ENCODE measurements at places on chromosomes 11 and 22. TPM values are rescaled to one million over a fixed set of nuclear protein-coding genes. Genes with fewer than 3 reads are reported as not detected.
A peak's percentile ranks its signal among the peaks of the same experiment; 100 is the strongest.

The DENND6B gene
- total RNA-seq = 5.3 TPM

The MTFP1 gene
- 93.8 TPM for total RNA-seq

The BATF2 gene
- total RNA-seq = not detected

The MRPL49 gene
- total RNA-seq = 48.7 TPM

The F2 gene
- not detected for total RNA-seq

The FAM83F gene
- total RNA-seq = 1.5 TPM

The OOSP1 gene
- total RNA-seq = not detected

The TCP11L1 gene
- total RNA-seq = 11.0 TPM

The ATM gene
- 77.5 TPM for total RNA-seq

GRCh38 chr22:47151064-47151463, 388.6 kb downstream of the TBC1D22A start:
- DNase-seq = no peak

DNA sequence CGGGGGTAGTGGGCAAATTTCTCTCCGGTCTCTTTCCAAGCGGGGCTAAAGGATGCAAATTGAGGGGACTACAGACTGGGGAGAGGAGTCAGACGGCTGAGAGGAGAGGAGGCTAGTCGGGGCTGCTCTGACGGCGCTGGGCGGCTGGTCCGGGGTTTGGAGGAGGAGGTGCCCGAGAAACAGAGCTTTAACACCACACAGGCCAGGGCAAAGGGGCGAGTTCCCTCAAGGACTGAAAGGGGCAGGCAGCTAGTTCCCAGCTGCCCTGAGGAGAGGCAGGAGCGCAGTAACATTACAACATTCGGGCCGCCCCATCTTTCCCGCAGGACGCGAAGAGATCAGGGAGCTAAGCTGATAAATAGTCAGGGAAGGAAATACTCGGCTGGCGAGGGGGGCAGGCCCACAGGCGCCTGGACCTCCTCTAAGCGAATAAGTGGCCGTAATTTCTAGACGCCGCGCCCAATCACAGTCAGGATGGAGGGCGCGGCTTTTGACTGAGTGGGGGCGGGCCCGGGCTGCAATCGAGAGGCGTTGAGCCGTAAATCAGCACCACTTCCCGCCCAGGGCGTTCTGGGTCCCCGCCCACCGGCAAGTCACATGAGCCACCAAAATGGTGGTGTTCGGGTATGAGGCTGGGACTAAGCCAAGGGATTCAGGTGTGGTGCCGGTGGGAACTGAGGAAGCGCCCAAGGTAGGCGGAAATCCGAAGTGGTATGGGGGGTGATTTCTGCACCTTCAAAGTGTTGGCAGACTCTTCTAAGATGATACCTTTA, at the start of gene TMEM126B:
Gene TMEM126B (plus strand): TSS at position 596 of the 773 bp plus-strand sequence. CDS start 15 bp downstream, at position 611.
- DNase-seq = peak; percentile 99

DNA sequence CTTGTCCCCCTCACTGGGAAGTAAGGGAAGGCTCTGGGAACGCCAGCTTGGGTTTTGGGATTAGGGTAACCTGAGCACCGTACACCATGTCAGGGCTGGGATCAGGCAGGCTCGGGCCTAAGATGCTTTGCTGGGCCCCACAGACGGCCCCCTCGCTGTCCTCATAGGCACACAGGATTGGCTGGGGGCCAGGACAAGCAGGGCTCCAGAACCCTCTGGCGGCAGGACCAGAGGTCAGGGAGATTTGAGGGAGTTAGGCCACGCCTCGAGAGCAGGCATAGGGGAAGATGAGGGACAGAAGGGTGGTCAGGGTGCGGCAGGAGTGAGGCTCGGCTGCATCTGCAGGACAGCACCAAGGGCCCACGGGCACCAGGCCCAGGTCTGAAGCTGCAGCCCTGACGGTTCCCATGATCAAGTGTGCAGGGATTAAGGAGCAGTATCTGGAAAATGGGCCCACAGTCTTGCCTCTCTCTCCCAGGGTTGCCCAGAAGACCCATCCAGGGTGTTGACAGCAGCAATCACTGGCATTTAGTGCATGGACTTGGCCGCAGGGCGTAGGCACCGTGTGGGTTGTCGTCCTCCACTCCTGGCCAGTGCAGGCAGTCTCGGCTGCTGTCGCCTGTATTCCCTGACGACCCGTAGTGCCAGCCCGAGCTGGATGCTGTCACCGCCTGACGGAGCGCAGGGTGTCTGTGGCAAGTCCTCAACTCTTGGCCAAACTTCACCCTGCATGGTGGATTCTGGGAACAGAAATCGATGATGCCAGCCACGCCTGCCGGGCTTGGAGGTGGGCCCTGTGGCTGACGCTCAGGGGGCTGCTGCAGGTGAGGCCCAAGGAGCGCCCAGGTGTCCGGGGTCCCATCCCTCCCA, 15.7 kb upstream of the GNB1L start:
- DNase-seq = peak; percentile 1

DNA sequence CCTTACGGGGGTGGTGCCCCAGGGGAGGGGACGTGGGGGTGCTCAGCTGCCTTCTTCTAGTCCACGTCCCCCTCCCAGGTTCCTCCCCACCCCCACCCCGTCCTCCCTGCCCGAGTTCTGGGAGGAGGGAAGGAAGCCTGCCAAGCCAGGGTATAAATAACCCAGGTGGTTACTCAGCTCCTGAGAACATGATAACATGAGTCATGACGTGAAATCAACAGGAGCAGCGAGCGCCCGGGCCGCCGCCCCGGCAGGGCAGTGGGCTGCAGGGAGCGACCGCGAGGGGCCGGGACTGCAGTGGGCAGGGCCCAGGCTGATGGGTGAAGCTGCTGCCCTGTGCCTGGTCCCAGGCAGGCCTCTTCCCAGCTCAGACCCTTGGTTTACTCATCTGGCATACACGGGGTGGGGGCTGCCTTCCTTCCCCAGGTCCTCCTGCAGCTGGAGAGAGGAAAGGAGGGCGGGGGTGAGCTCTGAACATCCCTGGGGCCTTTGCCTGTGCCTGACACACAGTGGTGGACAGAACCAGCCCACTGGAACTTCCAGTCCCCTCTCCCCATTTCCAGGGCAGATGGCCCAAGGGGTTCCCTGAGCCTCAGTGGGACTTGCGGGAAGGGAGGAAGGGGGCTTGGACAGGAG, 8.8 kb upstream of the PDGFB start:
- peak; percentile 67 for DNase-seq

- DNase-seq = no peak
Measured at GRCh38 chr11:33690290-33691065, 10.1 kb downstream of the C11orf91 start.

DNA sequence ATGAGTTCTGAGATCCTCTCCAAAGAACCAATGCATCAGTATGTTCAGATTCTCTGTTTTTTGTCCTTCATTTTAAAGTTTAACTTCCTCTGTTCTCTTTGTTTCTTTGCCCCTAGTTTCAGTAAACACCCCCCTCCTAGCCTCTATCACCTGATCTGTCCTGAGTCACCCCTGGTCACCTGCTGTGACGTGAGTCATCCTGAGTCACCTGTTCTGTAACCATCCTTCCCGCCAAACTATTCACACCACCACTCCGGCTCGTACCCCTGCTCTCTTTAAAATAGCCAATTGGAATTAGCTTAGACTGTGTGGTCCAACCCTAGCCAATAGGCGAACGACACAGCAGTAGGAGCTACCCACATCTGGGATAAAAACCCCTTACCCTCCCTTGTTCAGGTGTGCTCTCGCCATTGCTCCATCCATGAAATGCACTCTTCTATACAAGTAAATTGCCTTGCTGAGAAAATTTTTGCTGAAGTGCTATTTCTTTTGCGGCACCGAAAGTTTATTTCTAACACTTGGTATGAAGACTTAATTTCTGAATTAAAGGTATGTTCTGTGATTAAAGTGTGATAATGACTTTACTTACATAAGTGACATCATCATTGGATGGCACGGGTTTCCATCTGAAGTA, 318.4 kb downstream of the AASDHPPT start:
- no peak for DNase-seq

DNA sequence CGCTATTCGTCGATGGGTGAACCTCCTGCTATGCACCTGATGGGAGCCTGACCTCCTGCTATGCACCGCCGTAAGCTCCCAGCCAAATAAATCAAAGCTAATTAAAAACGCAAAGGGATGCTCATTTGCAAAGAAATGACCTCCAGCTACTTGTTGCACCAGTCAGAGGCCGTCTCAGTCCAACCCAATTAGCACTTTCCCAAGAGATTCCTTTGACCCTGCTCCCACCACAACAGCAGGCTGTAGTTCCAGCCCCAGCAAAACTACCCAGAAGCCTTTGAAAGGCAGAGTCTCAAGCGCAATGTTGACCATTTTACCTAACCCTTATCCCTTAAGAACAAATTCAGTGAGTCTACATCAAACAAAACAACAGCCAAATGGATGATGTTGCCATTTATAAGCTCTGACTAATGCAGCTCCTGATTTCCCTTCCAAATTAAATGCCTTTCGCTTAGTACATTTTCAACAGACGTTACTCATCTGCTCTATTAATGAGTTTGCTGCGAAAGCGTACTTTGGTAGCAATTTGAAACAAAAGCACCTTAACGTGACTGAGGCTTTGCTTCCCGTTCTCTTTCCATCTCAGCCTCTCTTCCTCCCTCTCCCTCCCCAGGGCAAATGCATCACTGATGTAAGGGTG, 17.2 kb upstream of the BSX start:
- DNase-seq = no peak

DNA sequence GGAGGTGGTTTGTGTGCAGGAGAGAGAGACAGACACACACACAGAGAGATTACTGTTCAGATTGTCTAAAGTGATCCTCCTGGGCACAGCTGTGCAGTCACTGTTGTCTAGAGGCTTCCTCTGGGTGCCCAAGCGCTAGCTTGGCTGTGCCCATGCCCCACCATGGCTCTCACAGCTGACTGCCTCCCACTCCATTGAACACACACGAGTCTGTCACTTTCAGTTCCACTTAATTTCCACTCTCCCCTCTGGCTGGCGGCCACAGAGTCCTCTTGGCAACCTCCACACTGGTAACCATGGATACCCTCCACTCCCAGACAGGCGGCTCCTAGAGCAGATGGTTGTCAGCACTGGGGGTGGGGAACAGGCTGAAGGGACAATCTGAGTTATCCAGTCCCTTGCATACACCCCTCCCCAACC, 29.1 kb downstream of the MAP6 start:
- DNase-seq = peak; percentile 5

DNA sequence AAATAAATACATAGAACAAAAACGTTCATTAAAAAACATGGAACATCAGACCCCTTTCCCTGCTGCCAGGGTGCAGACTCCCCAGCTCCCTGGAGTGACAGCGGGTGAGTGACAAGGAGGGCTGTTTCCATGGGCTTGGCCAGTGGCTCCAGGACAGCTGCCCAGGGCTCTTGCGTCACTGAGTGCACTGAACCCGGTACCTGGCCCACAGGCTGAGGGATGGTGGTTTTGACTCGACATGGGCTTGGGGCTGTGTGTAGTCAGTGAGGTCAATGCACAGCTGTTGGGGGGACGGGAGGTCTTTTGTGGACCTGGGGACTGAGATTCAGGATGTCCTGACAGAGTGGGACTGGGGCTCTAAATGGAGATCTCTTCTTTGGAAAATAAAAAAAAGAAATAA, 142.1 kb upstream of the B3GAT1 start:
- no peak for DNase-seq

DNA sequence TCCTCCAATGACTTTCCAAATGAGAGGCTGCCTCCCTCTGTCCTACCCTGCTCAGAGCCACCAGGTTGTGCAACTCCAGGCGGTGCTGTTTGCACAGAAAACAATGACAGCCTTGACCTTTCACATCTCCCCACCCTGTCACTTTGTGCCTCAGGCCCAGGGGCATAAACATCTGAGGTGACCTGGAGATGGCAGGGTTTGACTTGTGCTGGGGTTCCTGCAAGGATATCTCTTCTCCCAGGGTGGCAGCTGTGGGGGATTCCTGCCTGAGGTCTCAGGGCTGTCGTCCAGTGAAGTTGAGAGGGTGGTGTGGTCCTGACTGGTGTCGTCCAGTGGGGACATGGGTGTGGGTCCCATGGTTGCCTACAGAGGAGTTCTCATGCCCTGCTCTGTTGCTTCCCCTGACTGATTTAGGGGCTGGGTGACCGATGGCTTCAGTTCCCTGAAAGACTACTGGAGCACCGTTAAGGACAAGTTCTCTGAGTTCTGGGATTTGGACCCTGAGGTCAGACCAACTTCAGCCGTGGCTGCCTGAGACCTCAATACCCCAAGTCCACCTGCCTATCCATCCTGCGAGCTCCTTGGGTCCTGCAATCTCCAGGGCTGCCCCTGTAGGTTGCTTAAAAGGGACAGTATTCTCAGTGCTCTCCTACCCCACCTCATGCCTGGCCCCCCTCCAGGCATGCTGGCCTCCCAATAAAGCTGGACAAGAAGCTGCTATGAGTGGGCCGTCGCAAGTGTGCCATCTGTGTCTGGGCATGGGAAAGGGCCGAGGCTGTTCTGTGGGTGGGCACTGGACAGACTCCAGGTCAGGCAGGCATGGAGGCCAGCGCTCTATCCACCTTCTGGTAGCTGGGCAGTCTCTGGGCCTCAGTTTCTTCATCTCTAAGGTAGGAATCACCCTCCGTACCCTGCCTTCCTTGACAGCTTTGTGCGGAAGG, 2.9 kb downstream of the APOC3 start:
- no peak for DNase-seq
